ENCODE measurements at places on chromosomes 16 and 17.

- no peak for DNase-seq
Observed at GRCh38 chr16:81163671-81164070, 67.5 kb upstream of the GCSH start.

DNA sequence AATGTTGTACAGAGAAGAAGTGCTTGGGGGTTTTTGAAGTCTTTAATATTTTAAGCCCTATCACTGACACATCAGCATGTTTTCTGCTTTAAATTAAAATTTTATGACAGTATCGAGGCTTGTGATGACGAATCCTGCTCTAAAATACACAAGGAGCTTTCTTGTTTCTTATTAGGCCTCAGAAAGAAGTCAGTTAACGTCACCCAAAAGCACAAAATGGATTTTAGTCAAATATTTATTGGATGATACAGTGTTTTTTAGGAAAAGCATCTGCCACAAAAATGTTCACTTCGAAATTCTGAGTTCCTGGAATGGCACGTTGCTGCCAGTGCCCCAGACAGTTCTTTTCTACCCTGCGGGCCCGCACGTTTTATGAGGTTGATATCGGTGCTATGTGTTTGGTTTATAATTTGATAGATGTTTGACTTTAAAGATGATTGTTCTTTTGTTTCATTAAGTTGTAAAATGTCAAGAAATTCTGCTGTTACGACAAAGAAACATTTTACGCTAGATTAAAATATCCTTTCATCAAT lies 57.8 kb downstream of the HLF start:
- no peak for DNase-seq

- DNase-seq: no peak
Observed at GRCh38 chr17:44187131-44187899, 543 bp downstream of the TMUB2 start.

DNA sequence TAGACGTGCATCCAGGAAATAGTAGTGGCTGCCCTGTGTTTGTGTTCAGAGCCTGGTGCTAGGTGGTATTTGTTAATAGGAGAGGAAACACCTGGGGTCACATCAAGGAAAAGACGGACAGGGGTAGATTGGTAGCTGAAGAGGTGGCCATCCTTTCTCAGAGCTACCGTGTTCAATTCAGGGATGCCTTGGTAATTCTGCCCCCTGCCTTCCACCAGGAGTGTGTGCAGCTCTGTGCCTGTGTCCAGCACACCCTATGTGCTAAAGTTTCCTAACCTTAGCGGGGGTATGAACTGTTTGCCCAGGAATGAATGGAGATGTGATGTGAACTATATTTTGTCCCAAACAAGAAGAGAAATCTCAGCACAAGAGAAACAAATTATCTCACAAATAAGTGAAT lies 174.1 kb upstream of the MPHOSPH6 start:
- peak; percentile 27 for DNase-seq

DNA sequence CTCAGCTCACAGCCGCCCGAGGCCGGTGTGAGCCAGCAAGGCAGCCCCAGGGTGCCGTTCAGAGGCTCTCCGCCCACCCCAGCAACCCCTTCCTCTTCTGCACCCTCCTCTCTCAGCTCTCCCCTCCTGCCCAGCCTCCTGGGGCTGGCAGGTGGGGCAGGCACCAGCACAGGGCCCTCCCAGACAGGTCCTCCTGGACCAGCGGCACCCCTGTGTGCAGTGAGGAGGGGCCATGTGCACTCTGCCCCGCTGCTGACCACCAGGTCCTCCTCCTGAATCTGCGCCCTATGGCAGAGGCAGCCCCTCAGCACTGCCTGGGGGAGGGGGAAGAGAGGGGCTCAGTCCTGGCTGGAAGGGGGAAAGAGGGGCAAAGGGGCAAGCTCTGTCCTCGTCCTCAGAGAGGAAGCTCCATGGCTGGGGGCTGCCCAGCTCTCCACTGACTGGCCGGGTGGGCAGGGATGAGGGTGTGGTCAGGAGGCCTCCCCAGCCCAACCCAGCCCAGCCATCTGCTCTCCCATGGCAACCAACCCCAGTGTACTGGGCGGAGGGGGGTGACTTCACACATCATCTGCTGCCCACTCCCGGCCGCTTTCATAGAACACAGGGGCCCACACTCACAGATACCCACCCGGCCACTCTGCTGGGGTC lies 5.4 kb upstream of the BCAR1 start:
- DNase-seq: peak; percentile 45

DNA sequence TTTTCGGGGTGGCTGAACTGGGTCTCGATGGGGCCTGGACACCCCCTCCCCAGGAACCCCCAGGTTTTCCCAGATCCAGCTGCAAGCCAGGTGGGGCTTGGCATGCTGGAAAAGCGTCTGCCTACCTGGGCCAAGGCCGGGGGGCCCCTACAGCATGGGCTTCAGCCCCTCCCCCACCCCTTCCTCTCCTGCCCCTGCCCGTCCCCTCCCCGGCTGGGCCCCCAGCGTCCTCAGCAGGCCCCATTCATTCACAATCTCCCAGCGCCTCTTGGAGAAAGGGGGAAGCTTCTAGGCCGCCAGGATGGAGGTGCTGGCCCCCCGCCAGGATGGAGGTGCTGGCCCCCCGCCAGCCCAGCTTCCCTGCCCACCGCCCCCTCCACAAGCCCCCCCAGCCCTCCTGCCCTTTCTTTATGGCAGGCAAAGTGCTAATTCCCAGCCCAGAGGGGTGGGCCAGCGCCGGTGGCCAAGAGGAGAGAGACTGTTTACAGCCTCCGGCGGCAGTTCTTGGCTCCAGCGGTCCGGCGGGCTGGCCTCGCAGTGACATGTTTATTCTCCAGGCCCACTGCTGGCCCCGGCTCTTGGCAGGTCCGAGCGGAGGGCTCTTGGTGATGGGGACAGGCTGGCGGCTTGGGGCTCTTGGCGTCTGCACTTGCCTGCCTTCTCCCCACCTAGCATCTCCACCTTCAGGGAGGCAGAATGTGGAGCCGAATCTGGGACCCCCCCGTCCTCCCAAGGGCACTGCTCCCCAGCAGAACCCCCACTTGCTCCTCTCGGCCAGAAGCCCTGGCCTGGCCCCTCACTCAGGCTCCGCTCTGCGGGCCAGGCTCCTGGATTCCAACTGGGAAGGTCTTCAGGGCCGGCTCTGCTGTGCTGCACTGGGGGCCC lies 94.4 kb upstream of the CIBAR2 start:
- peak; percentile 41 for DNase-seq

DNA sequence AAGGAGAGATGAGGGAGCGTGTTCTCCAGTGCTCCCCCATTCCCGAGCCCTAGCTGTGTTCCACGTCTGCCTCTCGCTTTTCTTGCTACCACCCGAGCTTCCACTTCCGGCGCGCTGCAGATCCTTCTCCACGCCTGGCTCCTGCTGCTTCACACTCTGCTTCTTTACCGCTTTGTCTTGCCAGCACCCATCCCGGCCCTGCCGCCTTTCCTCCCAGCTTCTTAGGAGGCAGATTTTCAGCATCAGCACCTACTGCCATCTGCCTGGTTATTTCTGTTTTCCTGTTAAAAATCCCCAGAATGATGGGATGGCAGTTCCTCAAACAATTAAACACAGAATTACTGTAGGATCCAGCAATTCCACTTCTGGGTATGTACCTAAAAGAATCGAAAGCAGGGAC lies 64.7 kb downstream of the ELAC2 start:
- no peak for DNase-seq

GRCh38 chr17:44760474-44761308 lies 1.9 kb downstream of the ADAM11 start:
- no peak for DNase-seq

GRCh38 chr16:89121691-89122321 lies 28.2 kb downstream of the ACSF3 start:
- no peak for DNase-seq

GRCh38 chr17:19460700-19461099 lies 49.7 kb downstream of the RNF112 start:
- DNase-seq: no peak

- no peak for DNase-seq
Observed at GRCh38 chr16:85006639-85007038, 4.7 kb downstream of the ZDHHC7 start.

GRCh38 chr16:49148410-49148809 lies 133.2 kb downstream of the CBLN1 start:
- no peak for DNase-seq

DNA sequence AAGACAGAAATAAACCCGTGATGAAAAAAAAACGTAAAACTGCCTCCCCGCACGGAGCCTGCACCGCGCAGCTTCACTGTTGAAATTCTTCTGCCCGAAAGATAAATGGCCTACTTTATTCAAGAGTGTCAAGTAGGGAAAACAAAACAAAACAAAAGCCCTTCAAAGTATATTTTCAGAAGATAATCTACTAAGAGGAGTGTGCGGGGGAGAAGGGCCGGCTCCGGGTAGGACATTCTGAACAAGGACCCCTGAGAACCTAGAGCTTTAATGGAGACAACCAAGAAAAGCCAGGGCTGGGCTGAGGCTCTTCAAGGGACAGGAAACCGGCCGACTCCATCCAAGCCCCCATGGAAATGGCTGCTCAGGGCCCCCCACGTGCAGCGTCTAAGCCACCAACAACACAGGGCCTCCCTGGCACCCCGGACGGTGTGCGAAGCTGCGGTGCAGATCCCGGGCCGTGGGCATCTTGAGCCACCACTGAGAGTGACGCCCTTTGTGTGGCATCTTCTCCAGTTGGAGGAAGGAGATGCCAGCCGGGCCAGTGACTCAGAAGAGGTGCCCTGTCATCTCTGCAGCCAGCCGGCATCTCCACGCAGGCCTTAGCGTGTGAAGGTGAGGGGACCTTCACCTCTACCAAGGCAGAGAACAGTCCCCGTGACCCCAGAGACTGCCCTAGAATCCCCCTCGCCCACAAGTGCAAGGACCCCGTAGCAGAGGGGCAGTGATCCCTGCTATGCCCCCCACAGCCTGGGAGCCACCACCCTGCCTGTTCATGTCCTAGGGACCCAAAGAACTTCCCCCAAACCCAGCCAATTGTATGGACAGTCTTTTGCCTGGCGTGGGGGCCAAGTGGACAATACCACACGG lies 250.8 kb downstream of the C16orf95 start:
- no peak for DNase-seq

DNA sequence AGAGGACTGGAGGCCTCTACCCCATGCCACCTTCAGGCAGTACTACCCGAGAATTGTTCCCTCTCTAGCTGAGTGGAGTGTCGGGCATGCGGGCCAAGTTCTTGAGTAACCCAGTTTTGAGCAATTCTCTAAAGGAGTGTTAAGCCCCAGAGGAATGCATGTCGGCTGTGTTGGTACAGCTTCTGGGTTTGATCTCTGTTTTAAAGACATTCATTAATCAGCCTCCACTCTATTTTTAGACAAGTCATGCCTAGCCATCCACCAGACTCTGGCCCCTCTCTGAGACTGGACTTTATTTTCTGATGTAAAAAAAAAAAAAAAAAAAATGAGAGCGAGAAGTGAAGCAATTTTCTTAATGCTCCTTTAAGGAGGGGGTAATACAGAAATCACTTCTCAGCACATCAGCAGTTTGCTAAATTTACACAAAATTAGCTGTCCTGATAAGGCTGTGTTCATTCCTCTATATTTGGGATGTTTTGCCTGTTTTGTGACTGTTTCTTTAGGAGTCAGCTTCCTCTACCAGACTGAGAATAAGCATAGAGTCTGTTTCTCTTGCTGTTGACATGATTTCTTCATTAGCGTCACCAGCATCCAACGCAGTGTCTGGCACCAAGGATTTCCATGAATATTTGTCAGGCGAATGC lies 88.7 kb downstream of the AXIN2 start:
- DNase-seq: no peak

DNA sequence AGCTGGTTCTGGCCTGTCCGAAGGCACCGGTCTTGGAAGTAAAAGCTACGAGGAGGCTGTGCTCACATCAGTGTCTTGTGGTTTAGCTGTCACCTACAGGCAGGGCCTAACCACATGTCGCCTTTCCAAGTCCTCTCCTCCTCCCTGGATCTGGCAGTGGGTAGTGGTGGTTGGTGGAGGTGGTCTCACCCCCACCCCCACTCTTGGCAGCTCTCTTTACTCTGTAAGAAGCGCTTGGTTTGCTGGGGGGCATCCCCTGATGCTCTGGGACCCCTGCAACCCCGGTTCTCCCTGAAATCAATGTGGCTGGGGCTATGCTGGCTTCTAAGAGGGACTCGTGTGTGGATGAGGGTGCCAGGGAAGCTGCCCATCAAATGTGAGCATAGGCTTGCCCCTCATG lies 68.3 kb downstream of the WIPI1 start:
- DNase-seq: no peak

GRCh38 chr16:66904846-66905632 lies 13.6 kb downstream of the CDH16 start:
- DNase-seq: no peak

DNA sequence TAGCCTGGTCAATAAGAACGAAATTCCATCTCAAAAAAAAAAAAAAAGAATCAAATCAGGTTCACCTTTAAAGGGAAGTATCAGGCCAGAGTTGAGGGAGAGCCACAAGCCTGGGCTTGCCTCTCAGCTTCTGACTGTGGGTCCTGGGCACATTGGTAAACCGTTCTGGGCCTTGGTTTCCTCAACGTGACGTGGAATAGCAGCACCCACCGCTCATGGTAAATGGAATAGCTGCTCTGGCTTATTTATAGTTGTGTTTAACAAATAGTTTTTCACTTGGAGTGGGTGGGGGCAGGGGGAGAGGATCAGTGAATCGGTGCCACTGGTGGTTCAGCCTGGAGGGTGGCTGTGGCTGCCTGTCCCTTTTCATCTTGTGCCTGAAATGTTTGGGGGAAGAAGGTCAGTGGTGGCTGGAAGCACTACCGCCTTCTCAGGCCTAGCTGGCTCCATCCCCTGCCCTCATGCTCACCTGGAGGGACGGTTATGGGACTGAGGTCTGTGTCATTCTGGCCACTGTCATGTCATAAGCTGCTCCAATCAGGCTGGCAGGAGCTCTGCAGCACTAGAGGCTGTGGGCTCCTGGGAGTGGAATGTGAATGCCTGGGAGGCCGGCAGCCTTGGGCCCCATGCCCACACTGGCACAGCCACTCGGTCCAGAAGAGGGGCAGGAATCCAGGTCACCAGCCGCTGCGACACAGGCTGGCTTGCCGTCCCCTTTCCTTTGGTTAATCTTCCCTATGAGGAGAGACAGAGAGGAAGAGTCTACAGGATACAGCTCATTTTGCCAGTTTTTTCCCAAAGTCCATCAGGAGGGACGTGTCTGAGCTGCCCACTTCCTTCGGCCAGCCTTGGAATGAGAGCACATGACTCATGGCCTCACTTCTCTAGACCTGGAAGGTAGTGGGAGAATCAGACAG lies 27.0 kb downstream of the CCR7 start:
- DNase-seq: no peak

GRCh38 chr16:86994651-86995171 lies 322.5 kb downstream of the C16orf95 start:
- no peak for DNase-seq

- no peak for DNase-seq
Observed at GRCh38 chr16:87583453-87584131, 18.7 kb upstream of the JPH3 start.

GRCh38 chr17:70017112-70017511 lies 57.9 kb upstream of the KCNJ16 start:
- no peak for DNase-seq

All from SHP77 (cell line).